ENCODE measurements at places on chromosomes 5 and 9.

GRCh38 chr9:134691695-134692572 is 50.3 kb downstream of the COL5A1 start:
- no peak for DNase-seq

- DNase-seq = no peak
Measured at GRCh38 chr5:72383726-72384125, 63.6 kb downstream of the PTCD2 start.

- no peak for DNase-seq
Measured at GRCh38 chr9:18905028-18905882, 127.8 kb downstream of the SAXO1 start.

GRCh38 chr5:83964271-83964670 is 243.6 kb upstream of the HAPLN1 start:
- no peak for DNase-seq

DNA sequence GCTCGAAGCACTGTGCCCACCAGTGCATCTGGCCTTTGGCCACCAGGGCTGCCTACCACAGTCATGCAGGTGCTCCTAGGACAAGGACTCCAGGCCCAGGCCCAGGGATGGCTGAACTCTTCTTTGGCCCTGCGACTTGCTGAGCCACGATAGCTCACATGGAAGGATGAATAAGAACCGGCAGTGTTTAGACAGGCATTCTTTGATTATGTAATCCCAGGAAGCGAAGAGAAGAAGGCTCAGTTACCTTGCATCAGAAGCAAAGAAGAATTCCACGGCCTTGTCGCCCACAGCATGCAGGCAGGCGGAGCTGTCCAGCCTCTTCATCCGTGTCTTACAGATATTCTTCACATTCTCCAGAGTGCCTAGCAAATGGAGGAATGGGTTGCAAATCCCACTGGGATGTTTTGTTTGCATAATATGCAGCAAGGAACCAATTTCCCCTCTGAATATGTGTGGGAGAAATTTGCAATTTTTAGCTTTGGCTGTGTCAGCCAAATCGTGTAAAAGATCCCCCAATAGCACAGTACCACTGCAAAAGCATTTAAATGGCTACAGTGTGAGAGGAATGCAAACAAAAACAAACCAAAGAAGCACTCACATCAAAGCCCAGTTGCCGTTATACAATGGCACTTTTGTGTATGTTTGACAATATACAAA is 29.1 kb downstream of the GFPT2 start:
- DNase-seq = no peak

DNA sequence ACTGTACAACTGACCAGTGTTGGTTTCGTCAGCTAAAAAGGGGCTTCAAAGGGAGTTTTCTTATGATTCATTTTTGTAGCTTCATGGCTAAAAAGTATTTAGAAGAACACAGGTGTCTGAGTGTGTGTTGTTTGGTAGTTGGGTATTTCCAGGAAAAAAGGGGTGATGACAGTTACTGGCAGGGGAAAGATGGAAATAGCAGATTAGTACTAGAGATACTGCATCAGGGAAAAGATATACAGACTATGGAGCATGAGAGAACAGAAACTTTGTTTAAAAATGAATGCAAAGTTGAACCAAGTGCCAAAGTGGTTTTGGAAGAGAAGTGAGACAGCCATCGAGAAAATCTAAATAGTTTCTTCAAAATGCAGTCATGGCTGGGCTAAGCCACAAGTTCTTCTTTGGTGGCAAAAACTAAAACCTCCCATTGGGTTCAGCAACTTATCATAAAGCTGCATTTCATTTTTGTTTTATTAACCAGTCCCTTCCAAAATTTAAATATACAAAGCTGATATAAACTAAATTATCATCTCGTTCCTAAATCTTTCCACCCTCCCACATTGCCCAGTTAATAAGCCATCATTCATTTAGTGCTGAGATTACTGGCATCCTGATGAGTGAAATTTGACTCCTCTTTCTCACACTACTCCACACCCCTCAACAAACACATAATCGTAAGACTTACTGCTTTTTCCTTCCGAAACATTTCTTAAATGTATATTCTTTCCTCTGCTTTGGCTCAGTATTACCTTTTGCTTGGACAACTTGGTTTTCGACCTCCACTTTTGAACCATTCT is 33.5 kb downstream of the ELL2 start:
- DNase-seq = no peak

DNA sequence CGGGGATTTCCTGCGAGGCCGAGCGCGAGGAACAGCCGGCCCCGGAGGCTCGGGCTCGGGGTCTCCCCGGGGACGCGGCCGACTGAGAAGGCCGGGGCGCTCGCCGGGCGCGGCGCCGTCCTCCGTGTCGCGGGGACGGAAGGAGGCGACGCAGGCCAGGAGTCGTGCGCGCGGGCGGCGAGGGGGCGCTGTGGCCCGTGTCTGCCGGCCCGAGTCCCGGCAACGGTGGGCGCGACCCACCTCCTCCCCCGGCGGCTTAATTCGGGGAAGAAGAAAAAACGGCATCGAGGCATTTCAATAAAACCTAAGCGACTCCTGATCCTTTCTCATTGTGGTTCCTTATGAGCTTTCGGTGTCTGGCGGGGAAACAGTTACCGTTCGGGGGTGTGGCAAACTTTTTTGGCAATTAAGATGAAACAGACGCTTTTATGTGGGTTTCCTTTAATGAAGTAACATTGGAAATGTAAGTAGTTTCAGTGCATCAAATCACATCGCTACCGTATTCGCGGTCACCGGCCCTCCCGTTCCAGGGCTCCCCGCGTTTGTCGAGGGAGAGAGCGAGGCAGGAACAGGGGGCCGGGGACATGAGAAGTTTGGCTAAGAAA is 3.7 kb upstream of the IRX2 start:
- no peak for DNase-seq

All from stimulated activated CD8-positive, alpha-beta memory T cell treated with anti-CD3 and anti-CD28 coated beads, Interleukin-15, amount 100 ng/mL, for 48 hours (primary cell).